MCF 10A (cell line): ENCODE measurements at places on chromosomes 6 and 20. TPM values are rescaled to one million over a fixed set of nuclear protein-coding genes. Genes with fewer than 3 reads are reported as not detected.

GRCh38 chr6:165223736-165224135, 85.7 kb downstream of the C6orf118 start:
- no peak for DNase-seq

DNA sequence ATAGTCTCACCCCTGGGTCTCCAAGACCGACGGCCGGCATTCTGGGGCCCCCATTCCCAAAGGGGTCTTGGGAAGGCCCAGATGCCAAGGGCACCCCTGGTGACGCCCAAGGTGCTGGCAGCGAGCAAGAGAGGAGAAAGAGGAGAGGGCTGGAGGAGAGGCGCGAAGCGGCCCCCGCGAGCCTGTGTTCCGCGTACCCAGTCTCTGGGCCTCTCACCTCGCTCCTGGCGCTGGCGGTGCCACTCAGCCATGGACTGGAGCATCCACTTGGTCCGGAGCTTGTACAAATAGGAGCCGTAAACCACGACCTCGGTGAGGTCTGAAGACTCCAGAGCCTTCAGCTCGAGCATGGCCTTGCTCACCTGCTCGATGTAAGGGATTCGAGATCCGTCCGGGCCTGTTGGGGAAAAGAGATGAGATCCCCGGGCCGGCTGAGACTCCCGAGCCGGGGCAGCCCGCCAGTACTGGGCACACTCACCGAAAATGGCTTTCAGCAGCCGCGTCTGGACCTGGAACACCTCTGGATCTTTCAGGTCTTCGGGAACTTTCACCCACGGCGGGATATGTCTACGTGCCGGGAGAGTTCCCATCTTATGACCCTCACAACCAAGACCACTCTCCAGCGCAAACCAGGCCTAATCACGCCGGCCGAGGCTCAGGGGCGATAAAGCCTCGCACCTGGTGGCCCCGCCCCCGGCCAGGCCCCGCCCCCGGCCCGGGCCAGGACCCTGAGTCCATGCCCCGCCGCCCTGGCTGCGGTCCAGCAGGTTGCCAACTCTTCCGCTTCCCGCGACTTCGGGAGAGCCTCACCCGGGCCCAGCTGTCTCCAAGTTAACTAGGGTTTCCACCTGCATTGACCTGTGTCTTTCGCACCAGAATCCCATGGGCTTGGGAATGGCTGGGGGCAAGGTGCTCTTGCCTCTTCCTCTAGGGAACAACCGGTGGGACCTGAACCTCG, at the start of gene DPPA5:
Gene DPPA5 (minus strand): TSS at position 641 of the 958 bp plus-strand sequence. CDS start 51 bp downstream, at position 590.
- DNase-seq, result no peak

DNA sequence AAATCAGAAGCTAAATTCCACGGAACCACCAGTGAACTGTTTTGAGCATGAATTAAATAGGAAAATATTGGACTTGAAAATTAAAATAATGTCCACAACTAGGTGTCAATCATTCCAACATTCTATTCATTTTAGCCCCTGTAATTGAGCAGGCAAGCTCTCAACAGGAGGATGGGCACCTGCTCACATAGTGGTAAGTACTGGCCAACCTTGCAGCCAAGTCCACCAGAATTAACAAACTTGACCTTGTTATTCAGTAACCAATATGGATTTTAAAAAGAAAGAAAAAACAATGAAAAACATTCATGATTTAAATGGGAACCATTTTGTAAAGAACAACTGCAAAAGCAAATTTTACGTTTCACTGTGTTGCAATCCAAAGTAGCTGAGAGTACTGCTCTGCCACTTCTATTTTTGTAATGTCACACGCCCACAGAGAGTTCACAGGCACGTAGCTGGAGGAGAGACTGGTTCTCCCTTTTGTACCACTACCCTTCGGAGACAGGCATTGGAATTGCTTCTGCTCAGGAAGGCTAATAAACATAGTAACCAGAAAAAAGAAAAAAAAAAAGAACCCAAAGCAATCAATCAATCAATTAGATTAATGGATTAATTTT, 75.2 kb upstream of the F13A1 start:
- no peak for DNase-seq

- DNase-seq, result peak; percentile 34
Measured at GRCh38 chr20:4592316-4593148, 129.2 kb upstream of the PRND start.

- peak; percentile 16 for DNase-seq
Measured at GRCh38 chr6:64732888-64733287, 974.1 kb downstream of the EYS start.

The RBM24 gene
- not detected in 2 replicates for total RNA-seq

DNA sequence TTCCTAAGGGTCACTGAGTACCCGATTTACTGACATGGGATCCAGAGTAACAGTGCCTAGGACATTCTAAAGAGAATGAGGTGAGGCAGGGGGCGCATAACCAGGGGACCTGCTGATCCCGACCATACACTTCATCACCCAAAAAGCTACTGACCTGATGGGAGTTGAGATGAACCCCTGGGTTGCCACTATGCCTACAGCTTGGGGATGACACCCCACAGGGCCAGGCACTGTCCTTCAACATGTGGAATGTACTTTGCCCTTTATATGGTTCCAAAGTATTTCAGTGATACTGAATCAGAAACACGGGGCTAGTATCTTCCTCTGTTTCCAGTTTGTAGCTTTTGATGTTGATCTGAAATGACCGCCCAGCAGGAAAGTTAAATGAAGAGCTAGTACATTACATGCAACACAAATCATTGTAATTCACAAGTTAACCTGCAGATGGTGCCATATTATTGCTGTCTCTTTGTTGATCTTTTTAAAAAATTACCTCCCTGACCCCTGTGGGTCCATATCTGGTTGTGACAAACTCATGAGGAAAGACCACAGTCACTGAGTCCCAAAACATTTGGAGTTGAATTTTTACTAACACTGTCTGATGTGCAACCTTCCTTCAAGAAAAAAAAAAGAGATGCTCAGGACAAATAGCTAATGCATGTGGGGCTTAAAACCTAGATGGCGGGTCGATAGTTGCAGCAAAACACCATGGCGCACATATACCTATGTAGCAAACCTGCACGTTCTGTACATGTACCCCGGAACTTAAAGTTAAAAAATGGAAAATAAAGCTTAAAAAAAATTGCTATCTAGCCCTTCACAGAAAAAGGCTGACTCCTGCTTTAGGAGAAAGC, 42.7 kb upstream of the GCNT2 start:
- peak; percentile 65 for DNase-seq

The PHACTR1 gene
- total RNA-seq, result not detected in 2 replicates

DNA sequence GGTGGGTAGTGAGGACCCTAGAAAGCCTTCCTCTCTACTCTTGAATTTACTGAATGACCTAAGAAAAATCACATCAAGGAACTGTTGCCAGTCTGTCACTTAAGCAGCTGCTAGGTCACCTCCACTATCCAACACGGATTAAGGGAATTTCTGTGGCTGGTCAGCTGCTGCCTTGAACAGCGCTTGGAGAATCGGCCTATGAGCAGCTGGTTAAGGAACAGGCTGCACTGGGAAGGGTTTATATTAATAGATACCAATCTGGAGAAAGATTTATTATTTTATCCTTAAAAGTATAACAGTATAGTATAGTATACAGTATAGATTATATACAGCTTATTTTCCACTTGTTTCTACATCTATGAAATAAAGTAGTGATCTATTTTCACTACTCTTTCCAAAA, 6.5 kb downstream of the PTPRK start:
- DNase-seq, result no peak

- DNase-seq, result no peak
Measured at GRCh38 chr6:117025310-117025709, 148.3 kb downstream of the RFX6 start.

DNA sequence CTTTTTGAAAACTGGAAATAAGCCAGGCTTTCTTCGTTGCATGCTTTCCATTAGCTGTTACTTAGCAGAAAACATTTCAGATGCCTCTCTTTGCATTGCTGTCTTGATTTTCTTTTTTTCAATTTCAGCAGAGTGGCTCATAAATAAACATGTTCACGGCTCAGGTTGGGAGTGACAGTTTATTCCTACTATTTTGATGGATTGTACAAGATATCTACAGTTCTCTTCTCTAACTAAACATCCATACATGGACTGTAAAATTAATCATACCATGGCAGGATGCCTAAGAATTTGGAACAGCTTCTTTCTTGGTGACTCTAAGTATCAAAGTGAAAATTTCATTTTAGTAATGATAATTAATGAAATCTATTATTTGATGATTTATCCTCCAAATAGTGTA, 130.5 kb upstream of the EPHA7 start:
- no peak for DNase-seq

The PTCRA gene
- total RNA-seq, result not detected in 2 replicates

- no peak for DNase-seq
Measured at GRCh38 chr6:20467437-20467836, 65.8 kb downstream of the E2F3 start.

The SIRPB1 gene
- 1.4 and 2.4 TPM in 2 replicates for total RNA-seq

The SLC22A16 gene
- total RNA-seq, result not detected in 2 replicates

GRCh38 chr6:1335367-1336037, 23.6 kb downstream of the FOXQ1 start:
- DNase-seq, result peak; percentile 95

DNA sequence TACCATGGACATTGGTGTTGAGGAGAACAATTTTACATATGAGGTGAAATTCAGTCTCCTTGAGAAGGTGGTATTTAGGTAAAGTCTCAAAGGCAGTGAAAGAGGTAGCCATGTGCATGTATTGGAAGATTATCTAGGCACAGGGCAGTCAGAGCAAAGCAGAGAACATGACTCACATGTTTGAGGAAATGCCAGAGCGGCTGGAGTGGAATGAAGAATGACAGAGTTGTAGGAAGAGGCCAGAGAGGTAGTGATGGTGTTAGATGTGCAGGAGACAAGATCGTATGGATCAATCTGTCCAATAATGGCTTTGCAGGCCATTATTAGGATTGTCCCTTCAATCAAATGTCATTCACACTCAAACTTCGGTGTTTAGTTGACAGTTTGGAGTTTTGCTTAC, 449.4 kb upstream of the PTCHD4 start:
- peak; percentile 65 for DNase-seq

DNA sequence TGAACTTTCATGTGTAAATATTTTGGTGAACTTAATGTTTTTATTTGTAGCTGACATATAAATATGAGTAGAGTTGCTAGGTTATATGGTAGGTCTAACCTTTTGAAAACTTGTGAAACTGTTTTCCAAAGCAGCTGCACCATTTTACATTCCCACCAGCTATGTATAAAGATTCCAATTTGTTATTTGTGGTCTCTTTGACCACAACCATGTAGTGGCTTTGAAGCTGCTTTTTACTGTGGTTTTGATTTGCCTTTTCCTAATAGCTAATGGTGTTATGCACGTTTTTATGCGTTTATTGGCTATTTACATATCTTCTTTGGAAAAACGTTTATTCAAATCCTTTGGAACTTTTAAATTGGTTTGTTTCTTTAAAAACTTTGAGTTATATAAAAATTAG, 10.3 kb downstream of the CST3 start:
- no peak for DNase-seq

DNA sequence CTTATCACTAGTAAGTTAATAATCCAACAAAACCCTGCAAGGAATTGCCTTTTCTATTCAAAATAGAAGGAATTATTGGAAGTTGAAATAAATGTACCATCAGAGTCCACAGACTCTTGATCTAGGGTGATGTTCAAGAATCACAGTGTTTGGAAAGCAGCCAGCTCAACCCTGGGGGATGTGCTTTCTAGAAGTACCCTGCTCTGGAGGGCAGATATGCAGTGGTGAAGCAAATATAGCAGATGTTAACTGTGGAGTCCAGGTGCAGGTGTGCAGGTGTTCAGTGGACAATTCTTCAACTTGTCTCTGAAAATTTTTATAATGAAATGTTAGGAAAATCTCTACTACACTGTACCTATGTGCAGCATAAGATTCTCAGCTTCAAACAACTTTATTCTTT, 9.1 kb upstream of the INSM1 start:
- no peak for DNase-seq

GRCh38 chr6:21593927-21594415, 420 bp downstream of the SOX4 start:
- peak; percentile 60 for DNase-seq

- no peak for DNase-seq
Measured at GRCh38 chr6:34223381-34223955, 13.2 kb upstream of the HMGA1 start.

The GABRR1 gene
- not detected in 2 replicates for total RNA-seq

The HLA-DQA1 gene
- not detected in 2 replicates for total RNA-seq

DNA sequence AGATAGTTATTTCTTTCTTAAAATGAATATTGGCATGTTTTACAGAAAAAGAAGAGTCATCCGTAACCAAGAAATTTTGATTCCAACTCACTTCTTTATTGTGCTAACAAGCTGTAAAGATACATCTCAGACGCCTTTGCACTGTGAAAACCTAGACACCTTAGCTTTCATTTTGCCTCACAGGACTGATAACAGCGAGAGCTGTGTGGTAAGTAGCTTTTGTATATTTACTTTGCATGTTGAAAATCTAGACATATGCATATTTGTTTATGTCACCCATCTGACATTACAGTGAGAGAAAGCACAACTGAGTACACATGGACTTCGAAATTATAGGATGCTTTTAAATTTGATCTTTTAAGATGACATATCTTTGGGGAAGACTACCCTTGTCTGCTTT, 64.7 kb downstream of the CCN2 start:
- no peak for DNase-seq

DNA sequence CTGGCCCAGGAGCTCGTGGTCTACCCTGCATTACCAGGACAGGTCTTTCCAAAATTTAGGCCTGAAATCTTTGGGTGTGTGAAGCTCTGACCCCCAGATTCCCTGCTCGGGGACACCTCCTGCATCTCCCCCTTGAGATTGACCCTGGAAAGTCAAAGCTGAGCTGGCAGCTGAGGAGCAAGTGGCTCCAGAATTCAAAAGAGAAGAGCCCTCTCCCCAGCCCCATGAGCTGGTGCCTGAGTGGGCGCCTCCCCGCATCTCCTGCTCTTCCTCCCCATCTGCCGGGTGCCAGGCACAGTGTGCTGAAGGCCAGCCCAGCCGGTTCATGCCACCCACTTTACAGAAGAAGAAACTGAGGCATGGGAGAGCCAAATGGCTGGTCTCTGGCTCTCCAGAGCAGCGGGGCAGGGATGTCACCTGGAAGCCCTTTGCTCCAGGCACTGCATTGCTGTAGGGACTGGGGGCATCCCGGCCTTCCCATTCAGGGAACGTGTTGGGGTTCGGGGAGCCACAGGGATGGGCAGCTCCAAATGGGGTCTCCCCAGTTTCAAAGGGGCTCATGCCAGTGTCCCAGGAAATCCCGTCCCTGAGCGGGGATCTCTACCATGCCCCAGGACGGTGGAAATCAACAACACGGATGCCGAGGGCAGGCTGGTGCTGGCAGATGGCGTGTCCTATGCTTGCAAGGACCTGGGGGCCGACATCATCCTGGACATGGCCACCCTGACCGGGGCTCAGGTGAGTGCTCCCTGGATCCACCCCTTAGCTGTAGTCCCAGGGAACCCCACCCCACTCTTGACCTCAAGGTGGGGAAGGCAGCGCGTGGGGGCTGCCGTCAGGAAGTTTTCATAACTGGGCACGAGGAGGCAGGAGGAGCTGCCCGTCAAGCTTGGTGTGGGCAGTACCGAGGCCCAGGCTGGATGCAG, 20.5 kb downstream of the NPEPL1 start:
- DNase-seq, result no peak
